ENCODE measurements at places on chromosomes 5 and 9.

GRCh38 chr5:81835814-81836367 is 85.0 kb upstream of the SSBP2 start:
- no peak for DNase-seq
- peaks cover 2% of the 10 kb centered on the region for H3K4me1 ChIP-seq
- H3K4me3 ChIP-seq, result no peak overlapping the region
- no peaks in the 10 kb centered on the region for H3K36me3 ChIP-seq
- no peak overlapping the region for H3K27ac ChIP-seq
- H3K27me3 ChIP-seq, result peaks cover 7% of the 10 kb centered on the region

DNA sequence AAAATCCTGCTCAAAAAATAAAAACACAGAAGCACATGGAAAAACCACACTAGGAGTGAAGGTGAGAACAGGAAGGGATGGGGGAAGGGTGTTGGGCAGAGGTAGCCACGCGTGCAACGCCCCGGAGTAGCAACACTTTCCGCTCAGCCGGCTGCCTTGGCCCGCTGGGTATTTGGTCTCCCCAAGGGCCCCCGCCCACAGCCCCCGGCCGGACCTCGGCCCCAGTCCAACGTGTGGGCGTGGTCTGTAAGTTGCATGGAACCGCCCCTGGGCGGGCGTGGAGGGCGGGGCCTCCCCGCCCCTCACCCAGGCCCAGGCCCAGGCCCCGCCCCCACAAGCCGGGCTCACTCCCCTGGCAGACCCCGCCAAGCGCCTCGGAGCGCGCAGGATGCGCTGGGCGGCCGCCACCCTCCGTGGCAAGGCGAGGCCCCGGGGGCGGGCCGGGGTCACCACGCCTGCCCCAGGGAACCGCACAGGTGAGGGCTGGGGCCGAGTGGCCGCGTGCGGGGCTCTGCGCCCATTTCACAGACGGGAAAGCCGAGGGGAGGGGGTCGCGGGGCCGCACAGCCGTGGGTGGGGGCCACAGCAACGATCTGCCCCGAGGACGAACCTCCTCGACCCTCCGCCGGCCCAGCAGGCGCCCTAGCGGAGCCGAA is at the start of gene SUSD3:
SUSD3 (plus strand) TSS at position 347 of the 656 bp plus-strand sequence; CDS start at position 389, 42 bp downstream.
- peak; percentile 79 for DNase-seq
- peak within 1 kb of the TSS; percentile 95 for H3K4me3 ChIP-seq
- peak within 1 kb of the TSS; percentile 93 for H3K27ac ChIP-seq
- H3K36me3 ChIP-seq, result peaks cover 4% of the 10 kb centered on the region

- no peak overlapping the region for H3K27ac ChIP-seq
- peaks cover 2% of the 10 kb centered on the region for H3K27me3 ChIP-seq
- DNase-seq, result no peak
- no peak overlapping the region for H3K4me3 ChIP-seq
- no peaks in the 10 kb centered on the region for H3K4me1 ChIP-seq
- no peaks in the 10 kb centered on the region for H3K36me3 ChIP-seq
Measured at GRCh38 chr5:13975246-13975645, 30.8 kb upstream of the DNAH5 start.

GRCh38 chr5:179679014-179679674 is 1.7 kb downstream of the CBY3 start:
- peak overlapping the region; percentile 99 for H3K4me3 ChIP-seq
- peak overlapping the region; percentile 99 for H3K27ac ChIP-seq
- H3K27me3 ChIP-seq, result no peaks in the 10 kb centered on the region
- DNase-seq, result peak; percentile 80
- H3K4me1 ChIP-seq, result peaks cover 16% of the 10 kb centered on the region

- H3K36me3 ChIP-seq, result peaks cover 24% of the 10 kb centered on the region
- H3K4me1 ChIP-seq, result peaks cover under 1% of the 10 kb centered on the region
- no peak for DNase-seq
- H3K4me3 ChIP-seq, result no peak overlapping the region
- no peak overlapping the region for H3K27ac ChIP-seq
- no peaks in the 10 kb centered on the region for H3K27me3 ChIP-seq
Measured at GRCh38 chr5:171871711-171872110, 86.1 kb downstream of the SMIM23 start.

- H3K36me3 ChIP-seq, result no peaks in the 10 kb centered on the region
- no peak overlapping the region for H3K4me3 ChIP-seq
- DNase-seq, result no peak
- H3K4me1 ChIP-seq, result peaks cover 1% of the 10 kb centered on the region
- no peaks in the 10 kb centered on the region for H3K27me3 ChIP-seq
Measured at GRCh38 chr9:114327749-114328148, 1.9 kb upstream of the ORM2 start.

DNA sequence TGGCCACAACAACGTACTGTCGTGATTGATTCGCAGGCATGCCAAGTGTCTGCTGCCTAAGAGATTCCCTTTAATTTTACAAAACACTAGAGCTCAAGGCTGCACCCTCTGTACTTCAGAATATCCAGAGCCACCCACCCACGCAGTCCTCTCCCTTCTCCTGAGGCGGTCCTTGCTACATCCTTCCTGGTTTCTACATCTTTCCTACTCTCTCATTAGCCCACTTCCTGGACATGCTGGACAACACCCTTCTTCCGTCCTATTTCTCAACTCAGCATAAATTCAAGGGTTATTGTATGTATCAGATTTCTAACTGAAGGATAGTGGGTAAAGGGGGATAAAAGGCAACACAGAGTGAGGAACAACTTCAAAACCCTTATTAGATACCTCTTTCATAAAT is 148.4 kb upstream of the MAP3K1 start:
- peaks cover 15% of the 10 kb centered on the region for H3K4me1 ChIP-seq
- peaks cover 2% of the 10 kb centered on the region for H3K36me3 ChIP-seq
- peaks cover 3% of the 10 kb centered on the region for H3K27me3 ChIP-seq
- no peak for DNase-seq

- no peak overlapping the region for H3K4me3 ChIP-seq
- H3K27me3 ChIP-seq, result peaks cover 54% of the 10 kb centered on the region
- H3K36me3 ChIP-seq, result no peaks in the 10 kb centered on the region
- H3K27ac ChIP-seq, result no peak overlapping the region
- H3K4me1 ChIP-seq, result peaks cover 3% of the 10 kb centered on the region
Measured at GRCh38 chr9:129695870-129696269, 30.4 kb downstream of the PRRX2 start.

GRCh38 chr5:39698838-39699560 is 274.2 kb upstream of the DAB2 start:
- H3K4me1 ChIP-seq, result no peaks in the 10 kb centered on the region
- DNase-seq, result no peak
- H3K4me3 ChIP-seq, result no peak overlapping the region
- H3K27ac ChIP-seq, result no peak overlapping the region
- H3K27me3 ChIP-seq, result peaks cover 6% of the 10 kb centered on the region
- no peaks in the 10 kb centered on the region for H3K36me3 ChIP-seq

DNA sequence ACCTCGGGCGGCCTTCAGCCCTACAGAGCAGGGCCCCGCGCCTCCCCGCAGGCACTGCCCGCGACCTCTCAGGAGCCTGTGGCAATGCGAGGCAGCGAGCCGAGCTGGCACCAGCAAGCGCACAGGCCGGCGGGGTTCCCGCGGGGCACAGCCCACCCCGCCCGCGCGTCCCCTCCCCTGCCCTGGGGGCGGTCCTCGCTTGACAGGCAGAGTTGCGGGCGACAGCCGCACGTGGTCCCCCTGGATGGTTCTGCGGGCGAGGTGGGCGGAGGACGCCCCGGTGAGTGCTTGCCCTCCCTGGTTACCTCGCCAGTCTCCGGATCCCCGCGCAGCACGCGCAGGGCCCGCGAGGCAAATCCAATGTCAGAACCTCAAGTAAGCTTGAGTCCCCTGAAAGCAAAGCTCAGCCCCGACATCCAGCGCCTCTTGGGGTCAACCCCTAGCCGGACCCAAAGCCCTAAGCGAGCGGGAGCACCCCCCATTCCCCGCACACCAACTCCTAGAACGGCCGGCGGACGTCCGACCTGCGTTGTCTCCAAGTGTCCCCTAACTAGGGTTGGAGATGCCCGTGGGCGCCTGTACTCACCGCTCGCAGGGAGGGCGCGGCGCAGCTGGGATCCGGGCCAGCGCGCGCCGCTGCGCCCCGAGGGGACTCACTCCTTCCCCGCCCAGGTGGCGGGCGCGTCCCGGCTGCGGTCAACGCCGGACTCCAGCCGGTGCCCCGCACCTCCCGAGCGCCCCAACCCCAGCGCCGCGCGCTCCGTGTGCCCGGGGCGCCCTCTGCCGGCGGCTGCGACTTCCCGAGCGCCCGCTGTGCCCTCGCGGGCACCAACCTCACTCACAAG is at the start of gene DRD1:
DRD1 (minus strand) TSS at position 123 of the 845 bp plus-strand sequence. CDS start 1,083 bp downstream, outside the sequence.
- H3K27me3 ChIP-seq, result peaks cover 78% of the 10 kb centered on the region
- H3K36me3 ChIP-seq, result no peaks in the 10 kb centered on the region
- peak within 1 kb of the TSS; percentile 64 for H3K4me3 ChIP-seq
- H3K4me1 ChIP-seq, result peaks cover 3% of the 10 kb centered on the region
- H3K27ac ChIP-seq, result no peak within 1 kb of the TSS

DNA sequence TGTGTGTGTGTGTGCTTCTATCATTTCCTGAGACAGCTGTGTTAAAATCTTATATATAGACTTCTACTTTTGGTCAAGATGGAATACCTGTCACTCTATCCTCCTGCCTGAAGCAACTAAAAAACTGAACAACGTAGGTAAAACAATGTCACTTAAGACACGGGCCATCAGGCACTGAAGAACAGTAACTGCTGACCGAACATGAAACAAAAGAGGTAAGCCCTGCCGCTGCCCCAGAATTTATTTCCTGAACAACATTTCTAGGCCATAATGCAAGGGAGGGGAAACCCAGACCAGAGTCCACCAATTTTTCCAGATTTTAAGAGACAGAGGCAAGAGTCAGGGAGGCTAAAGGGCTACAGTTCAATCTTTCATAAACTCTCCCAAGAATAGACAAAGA is 156.0 kb downstream of the CDC42SE2 start:
- no peak overlapping the region for H3K27ac ChIP-seq
- H3K27me3 ChIP-seq, result no peaks in the 10 kb centered on the region
- no peak overlapping the region for H3K4me3 ChIP-seq
- peaks cover 5% of the 10 kb centered on the region for H3K36me3 ChIP-seq
- H3K4me1 ChIP-seq, result peaks cover 18% of the 10 kb centered on the region
- DNase-seq, result no peak

GRCh38 chr9:115103746-115104477 is 14.0 kb downstream of the TNC start:
- no peak for DNase-seq
- no peak overlapping the region for H3K27ac ChIP-seq
- H3K36me3 ChIP-seq, result no peaks in the 10 kb centered on the region
- H3K4me1 ChIP-seq, result peaks cover 7% of the 10 kb centered on the region

- no peak overlapping the region for H3K4me3 ChIP-seq
- H3K36me3 ChIP-seq, result no peaks in the 10 kb centered on the region
- no peak overlapping the region for H3K27ac ChIP-seq
- no peak for DNase-seq
Measured at GRCh38 chr5:101278917-101279316, 375.8 kb upstream of the ST8SIA4 start.

GRCh38 chr5:137303509-137303908 is 195.6 kb downstream of the SPOCK1 start:
- no peaks in the 10 kb centered on the region for H3K4me1 ChIP-seq
- no peak overlapping the region for H3K4me3 ChIP-seq
- no peak overlapping the region for H3K27ac ChIP-seq
- no peaks in the 10 kb centered on the region for H3K36me3 ChIP-seq
- no peak for DNase-seq

GRCh38 chr5:51278539-51278938 is 104.7 kb upstream of the ISL1 start:
- H3K36me3 ChIP-seq, result no peaks in the 10 kb centered on the region
- H3K4me3 ChIP-seq, result no peak overlapping the region
- no peak overlapping the region for H3K27ac ChIP-seq
- H3K4me1 ChIP-seq, result no peaks in the 10 kb centered on the region
- no peaks in the 10 kb centered on the region for H3K27me3 ChIP-seq

DNA sequence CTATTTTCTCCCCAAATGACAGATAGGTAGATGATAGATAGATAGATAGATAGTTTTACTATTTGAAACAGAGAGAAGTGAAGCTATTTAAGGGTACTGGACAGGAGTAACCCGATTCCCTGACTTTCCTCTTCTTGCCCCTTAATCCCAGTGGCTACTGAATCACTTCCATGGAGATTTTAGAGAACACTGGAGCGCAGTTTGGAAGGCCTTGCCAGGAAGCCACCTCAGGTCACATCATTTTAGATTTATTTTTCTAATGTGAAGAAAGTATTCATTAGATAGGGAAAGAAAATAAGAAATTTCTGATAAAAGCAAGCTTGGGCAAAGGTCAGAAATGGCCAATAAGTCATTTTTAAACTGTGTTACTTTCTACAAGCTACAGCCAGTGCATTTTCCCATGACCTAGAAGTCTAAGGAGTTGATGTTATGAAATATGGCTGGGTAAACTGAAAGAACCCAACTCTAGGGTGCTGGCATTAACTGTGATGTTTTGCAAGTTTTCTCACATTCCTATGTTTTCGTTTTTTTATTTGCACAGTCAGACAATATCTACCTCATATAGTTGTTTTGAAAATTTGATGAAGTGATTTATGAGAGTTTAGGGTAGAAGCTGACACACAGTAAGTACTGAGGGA is 544.7 kb upstream of the PTGER4 start:
- peaks cover 2% of the 10 kb centered on the region for H3K27me3 ChIP-seq
- no peaks in the 10 kb centered on the region for H3K36me3 ChIP-seq
- no peak for DNase-seq

DNA sequence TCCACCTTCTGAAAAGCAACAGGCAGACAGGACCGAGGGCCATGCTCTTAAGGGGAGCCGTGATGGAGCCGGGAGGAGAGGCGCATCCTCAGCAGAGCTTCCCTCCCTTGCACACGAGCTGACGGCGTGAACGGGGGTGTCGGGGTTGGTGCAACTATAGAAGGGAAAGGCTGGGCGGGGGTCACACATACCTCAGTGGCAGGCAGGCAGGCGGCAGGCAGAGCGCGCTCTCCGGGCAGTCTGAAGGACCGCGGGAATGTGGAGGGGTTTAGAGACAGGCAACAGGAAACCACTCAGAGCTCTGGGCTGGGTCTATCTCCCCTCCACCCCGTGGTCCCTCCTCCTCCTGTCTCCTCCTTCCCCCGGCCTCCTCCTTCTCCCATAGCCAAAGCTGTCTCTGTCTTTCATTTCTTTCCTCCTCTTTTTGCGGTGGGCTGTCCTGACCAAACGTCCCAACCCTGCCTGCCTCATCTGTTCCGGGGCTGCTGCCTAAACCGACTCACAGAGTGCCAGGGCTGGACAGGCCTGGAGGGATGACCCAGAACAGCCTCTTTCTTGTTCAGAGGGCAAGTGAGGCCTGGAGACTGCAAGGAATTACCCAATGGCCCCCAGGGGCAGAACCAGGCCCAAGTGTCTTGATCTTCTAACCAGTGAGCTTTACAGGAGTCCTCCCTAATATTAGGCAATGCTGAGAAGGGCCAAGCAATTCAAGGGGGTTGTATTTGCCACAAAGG is at the start of gene SPARC:
SPARC (minus strand) TSS at position 242 of the 734 bp plus-strand sequence. CDS start 10,727 bp downstream, outside the sequence.
- peaks cover 9% of the 10 kb centered on the region for H3K4me1 ChIP-seq
- no peak for DNase-seq
- peaks cover 36% of the 10 kb centered on the region for H3K27me3 ChIP-seq

GRCh38 chr9:96449523-96449844 is 485 bp upstream of the HABP4 start:
- peak overlapping the region; percentile 83 for H3K4me3 ChIP-seq
- H3K27ac ChIP-seq, result peak overlapping the region; percentile 15
- no peak for DNase-seq
- H3K27me3 ChIP-seq, result peaks cover 26% of the 10 kb centered on the region
